SJSA1 (cell line): ENCODE measurements at places on chromosomes 7 and 10.

DNA sequence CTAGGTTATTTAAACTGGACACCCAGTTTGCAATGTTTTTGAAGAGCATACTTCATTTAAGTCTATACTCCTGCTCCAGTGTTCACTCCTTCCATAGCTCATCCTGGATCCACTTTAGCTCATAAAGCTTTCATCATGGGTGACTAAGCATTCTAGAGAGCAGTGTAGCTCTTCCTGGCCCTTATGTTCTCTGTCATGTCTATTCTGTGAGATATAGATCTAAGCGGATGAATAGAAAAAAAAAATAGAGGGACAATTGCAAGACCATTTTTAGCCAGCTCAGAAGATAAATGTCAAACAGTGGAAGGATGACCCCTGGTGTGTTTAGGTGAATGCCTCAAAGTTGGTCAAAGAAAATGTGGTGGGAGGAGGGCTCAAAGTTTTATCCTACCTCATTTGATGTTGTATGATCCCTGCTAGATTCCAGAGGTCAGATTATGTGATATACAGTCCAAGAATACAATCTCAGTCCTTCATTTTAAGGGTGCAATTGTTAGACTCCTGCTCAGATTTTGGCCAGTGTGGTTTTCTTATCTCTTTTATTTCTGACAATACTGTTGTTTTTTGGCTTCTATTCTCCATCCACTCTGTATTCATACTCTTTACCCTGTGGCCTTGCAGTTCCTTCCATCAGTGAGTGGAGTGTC is 7.5 kb upstream of the HECW1 start:
- no peak for DNase-seq

- no peak for DNase-seq
Observed at GRCh38 chr7:119482209-119482608, 790.8 kb upstream of the KCND2 start.

GRCh38 chr7:55774327-55775050 is 88.1 kb downstream of the SEPTIN14 start:
- DNase-seq: no peak

DNA sequence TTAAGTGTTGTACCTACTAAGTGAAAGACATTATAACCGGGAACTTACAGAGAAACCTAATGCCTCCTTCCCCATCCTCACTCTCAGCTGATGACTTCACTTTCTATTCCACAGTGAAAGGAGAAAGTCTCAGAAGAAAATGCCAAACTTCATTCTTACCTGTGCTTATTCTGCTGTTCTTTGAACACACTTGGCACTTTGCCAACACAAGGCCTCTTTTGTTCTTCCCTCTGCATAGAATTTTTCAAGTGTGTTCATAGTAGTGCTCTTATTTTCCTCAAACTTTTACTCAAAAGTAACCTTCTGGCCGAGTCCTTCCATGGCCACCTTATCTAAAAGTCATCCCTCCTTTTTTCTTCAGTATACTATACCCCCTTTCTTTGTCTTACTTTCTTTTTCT is 59.4 kb upstream of the ETV1 start:
- DNase-seq: no peak

DNA sequence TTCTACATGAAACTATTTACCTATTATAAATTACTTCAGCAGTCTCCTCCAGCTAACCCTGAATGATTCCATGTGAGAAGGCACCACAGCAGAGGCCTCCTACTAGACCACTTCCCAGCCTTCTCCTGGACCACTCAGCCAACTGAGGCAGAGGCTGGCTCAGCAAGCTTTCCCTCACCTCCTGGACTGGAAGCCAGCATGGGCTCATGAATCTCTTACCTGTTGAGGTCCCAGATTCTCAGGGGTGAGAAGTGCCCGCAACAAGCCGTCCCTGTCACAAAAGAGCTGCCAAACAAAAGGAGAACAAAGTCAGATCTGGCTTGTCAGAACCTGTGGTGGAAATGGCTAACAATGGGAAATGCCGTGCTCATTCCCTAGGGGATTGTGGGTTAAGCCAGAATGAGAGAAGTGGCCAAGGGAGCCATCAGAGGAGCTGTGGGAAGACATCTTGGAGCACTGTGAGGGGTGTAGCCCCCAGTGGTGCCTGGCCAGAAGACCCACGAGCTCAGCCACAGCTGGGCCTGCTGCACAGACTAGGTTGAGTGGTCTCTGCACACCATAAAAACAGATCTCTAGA is 36.5 kb downstream of the DPCD start:
- DNase-seq: no peak

- DNase-seq: peak; percentile 69
Observed at GRCh38 chr10:58781873-58782488, 269.3 kb downstream of the BICC1 start.
